ENCODE measurements at places on chromosomes 5 and 9.

GRCh38 chr5:124605541-124605940, 140.9 kb downstream of the ZNF608 start:
- DNase-seq, result no peak

DNA sequence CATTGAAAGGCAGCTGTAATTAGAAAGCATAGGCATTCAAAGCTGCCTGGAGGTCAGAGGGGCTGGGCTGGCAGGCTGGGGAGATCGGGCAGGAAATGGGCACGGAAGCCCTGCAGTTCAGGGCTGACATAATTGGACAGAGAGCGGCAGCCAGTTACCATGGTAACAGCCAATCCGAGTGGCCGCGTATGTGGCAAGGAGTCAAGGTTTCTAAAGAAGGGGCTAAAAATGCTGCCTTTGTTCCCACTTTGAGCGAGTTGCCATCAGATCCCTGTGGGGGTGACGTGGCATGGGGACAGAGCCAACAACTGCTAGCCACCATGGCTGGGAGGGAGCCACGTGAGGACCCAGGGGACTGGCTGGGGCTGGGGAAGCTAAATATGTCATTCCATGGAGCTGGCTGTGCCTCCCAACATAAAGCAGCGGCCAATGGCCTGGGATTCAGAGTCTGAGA, 44.7 kb upstream of the NDFIP1 start:
- DNase-seq, result peak; percentile 45

- no peak for DNase-seq
These were observed 165.2 kb upstream of the KLF9 start for GRCh38 chr9:70579686-70580085.

GRCh38 chr5:50576265-50576664, 90.2 kb upstream of the PARP8 start:
- no peak for DNase-seq

DNA sequence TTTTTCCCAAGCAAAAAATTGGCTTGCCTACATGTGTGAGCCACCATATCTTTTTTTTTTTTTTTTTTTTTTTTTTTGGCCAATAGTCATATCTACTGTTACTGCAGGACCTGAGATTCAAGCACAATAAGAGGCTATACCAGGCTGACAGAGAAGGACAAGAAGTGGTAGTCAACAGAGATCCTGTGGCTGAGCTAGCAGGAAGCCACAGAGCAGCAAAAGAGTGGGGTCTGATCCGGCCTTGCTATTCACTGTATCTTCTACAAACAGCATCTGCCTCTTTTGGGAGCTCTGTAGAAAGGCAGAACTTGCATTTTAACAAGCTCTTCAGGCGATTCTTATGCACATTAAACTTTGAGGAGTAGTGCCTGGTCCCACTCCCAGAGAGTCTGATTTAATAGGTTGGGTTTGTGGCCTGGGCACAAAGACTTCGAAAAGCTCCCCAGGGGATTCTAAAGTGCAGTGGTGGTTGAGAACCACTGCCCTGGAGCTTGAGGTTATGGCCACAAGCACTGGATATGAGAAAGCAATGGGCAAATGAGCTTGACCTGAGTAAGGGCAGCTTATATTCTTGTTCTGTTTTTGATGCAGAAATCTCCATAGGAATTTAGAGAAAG, 162.8 kb downstream of the PIK3R1 start:
- no peak for DNase-seq

GRCh38 chr9:89421595-89421994, 76.3 kb downstream of the SEMA4D start:
- DNase-seq, result peak; percentile 60

DNA sequence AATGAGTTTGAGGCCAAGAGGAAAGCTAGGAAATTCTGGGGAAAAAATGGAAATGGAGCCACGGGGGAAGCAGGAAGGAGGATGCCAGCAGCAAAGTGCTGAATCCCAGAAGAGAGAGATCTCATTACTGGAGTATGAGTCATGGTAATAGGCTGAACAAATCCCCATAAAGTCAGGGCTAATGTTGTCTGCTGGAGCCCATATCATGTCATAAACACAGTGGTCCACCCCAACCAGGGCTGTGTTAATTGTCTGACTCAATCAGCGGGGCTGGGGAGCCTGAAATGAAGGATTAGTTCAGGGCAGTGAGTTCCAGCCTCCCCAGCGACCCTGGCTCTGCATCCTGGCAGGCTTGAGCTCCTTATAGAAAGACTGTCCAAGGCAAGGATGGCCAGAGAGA, 68.8 kb downstream of the TLR4 start:
- peak; percentile 47 for DNase-seq

- no peak for DNase-seq
These were observed 57.1 kb downstream of the SUB1 start for GRCh38 chr5:32642276-32643002.

GRCh38 chr5:55530669-55531068, 4.1 kb downstream of the PLPP1 start:
- DNase-seq, result no peak

GRCh38 chr5:120017513-120017912, 388.2 kb downstream of the FAM170A start:
- peak; percentile 42 for DNase-seq

DNA sequence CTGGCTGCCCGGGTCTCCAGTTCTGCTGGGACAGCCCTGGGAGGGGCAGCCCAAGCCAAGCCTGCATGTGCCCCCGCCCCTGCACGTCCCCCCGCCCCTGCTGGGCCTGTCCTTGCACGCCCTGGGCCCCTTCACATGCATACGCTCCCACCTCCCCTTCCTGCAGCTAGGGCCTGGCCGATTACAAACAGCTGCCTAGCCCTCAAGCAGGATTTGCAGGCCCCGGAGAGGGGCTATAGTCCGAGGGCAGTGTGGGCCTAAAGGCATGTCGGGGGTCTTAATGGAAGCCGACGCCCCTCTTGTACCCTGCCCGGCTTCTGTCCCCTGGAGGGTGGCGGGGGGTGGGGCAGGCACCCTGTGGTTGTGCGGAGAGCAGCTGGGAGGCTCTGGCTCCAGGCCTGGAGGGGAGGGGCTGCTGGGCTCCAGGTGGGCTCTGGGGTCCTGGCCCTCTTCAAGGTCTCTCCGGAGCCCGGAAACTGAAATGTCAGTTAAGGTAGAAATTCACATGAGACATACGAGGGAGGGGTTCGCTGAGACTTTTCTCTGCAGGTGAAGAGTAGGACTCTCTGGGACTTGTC, 16.9 kb downstream of the COL5A1 start:
- no peak for DNase-seq

GRCh38 chr5:33203931-33204330, 236.8 kb upstream of the TARS1 start:
- no peak for DNase-seq
